ENCODE measurements at places on chromosomes 7 and 10. TPM values are rescaled to one million over a fixed set of nuclear protein-coding genes. Genes with fewer than 3 reads are reported as not detected.

The RPEL1 gene
- total RNA-seq = under 0.01 TPM

The RBP3 gene
- not detected for total RNA-seq

The RAB11FIP2 gene
- total RNA-seq = 15.4 TPM

The PRSS37 gene
- not detected for total RNA-seq

The REEP3 gene
- 78.9 TPM for total RNA-seq

The FAM13C gene
- total RNA-seq = 1.00 TPM

All from nasal cavity respiratory epithelium epithelial cell of viscerocranial mucosa (primary cell).